ENCODE measurements at places on chromosomes 11 and 22.
A peak's percentile ranks its signal among the peaks of the same experiment; 100 is the strongest.

GRCh38 chr11:66882561-66883015, 25.7 kb downstream of the LRFN4 start:
- no peak for DNase-seq

- DNase-seq: no peak
Observed at GRCh38 chr11:96196181-96196662, 146.8 kb downstream of the MAML2 start.

DNA sequence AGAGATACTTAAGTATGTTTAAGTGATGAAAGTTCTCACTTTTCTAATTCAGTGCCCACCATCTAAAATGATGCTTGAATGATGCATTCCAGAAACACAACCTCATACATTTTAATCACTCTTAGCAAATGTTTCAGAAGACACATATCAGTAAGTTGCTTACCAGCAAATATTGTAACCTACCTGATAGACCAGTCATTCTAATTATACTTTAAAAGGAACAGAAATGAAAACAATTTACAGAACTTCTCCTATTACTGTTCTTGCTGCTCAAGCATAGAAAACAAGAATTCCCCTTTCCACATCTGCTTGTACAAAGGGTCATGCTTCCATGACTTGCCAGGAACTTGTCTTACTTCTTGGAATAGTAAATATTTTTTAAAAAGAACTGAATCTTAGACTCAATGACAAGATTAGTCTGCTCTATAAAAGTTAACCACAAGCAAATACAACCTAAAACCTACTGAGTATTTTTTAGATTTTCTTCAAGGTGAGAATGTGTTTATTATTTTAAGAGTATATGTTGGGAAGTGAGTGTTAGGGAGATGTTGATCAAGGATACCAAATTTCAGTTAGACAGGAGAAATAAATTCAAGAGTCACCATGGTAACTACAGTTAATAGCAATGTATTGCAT, 82.0 kb upstream of the SC5D start:
- no peak for DNase-seq

DNA sequence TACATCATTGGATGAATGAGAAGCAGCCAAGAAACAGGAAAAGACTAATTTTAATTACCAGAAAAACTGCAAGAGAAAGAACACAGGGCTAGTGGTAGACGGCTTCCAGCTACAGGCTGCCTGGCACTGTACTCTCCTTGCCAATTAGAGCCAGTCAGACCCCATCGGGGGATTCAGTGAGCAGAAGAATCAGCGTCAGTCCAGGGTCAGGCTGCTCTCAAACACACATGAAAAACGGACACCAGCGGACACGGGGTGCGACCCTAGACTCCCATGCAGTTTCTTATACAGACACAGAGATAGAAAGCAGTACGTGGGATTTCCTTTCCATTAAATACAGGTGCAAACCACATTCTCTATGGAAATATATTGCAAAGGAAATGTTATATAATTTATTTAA, 1.1 kb upstream of the CNTN5 start:
- DNase-seq: no peak

DNA sequence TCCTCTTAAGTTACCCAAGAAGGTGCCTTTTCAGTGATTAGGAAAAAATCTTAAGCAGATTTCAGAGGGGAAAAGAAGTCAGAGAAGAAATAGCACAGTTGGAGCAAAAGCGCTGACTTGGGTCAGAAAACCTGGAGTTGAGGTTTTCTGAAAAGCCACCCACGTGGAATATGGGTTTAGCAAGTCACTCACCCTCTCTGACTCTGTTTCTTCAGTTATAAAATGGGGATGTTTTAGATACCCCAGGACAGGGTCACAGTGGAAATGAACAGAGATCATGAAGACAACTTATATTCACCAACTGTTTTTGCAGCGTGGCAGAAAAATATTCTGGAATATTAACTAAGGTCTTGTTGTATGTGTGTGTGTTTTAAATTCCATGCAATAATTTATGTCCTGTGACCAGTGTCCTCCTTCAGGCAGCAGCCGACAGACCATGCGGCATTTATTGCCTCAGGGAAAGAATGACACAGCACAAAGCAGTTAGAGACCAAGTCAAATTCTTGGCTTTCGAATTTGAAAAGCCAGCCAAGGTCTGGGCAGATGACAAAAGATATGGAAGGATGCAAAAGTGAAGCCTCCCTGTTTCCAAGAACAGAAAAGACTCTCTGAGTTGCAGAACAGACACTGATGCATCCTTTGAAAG, 119.9 kb downstream of the MIAT start:
- no peak for DNase-seq

DNA sequence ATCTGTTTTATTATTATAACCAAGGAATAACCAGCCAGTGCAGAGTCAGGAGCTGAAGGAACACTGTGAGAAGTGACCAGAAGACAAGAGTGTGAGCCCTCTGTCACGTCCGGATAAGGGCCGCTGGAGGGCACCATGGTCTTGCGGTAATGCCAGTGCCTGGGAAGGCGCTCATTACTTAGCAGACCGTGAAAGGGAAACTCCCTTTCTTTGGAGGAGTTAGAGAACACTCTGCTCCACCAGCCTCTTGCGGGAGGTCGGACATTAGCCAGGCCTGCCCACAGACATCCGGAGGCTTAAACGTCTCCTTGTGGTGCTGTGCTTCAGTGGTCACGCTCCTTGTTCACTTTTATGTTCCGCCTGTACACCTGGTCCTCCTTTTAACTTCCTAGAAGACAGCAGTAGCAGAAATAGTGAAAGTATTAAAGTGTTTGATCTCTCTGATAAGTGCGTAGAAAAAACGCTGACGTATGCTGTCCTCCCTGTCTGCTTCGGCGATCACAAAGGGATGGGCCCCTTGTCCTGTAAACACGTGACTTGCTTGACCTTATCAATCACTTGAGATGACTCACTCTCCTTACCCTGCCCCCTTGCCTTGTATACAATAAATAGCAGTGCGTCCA, 120.6 kb upstream of the LMO1 start:
- DNase-seq: no peak

DNA sequence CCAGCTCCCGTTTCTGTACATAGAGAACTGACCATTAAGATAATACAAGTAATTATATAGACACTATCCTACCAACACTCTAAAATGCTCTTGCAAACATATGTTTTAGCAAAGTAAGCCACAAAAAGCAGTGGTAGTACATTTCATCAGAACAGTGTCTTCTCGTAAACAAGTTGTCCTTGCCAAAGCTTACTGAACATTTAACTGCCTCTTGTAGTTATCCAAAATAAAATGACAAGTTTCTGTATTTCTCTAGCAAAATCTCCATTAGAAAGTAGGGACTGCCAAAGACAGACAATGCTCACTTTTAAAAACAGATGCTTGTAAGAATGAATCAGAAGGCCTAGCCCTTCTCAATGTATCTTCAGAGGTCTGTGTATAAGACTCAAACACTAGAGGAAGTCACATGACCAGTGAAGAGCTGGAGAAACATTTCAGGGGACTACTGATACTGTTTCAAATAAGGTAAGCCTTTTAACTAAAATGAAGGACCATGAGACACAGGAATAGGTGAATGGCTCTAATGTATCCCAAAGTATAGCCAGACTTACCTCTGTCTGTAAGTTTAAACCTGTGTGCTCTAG, 7.8 kb upstream of the ZC3H12C start:
- no peak for DNase-seq

- DNase-seq: no peak
Observed at GRCh38 chr11:74778581-74778980, 29.9 kb downstream of the RNF169 start.

DNA sequence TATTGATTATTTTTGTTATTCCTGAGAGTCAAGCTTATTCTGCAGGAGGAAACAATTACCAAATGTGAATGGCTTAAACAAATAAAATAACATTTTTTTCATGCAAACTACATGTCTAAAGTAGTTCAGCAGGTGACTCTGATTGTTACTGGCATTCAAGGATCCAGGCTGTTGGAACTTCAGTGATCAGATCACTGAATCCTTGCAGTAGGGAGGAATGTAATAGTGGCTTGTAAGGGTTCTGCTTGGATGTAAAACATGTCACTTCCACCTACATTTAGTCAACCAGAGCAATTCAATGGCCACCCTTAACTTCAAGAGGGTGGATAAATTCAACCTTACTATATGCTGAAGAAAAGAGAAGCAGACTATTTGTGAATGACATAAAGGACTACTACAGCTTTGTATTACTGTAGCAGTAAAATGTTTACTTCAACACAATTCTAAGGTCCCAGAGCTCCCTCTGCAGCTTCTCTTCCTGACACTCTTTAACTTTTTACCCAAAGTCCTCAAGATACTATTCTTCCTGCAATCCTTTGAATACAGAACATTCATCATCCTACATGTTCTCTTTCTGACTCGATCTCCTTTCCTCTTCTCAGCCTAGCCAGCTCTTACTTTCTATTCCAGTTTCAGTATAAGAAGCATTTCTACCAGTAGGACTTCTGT, 284.0 kb downstream of the LRRC4C start:
- no peak for DNase-seq

- DNase-seq: no peak
Observed at GRCh38 chr22:27089264-27089663, 431.9 kb downstream of the MIAT start.

GRCh38 chr11:2205981-2206690, 34.5 kb upstream of the TH start:
- no peak for DNase-seq

- no peak for DNase-seq
Observed at GRCh38 chr11:76152741-76153570, 53.3 kb downstream of the WNT11 start.

GRCh38 chr11:3088806-3089205, 31.6 kb upstream of the CARS1 start:
- DNase-seq: no peak

DNA sequence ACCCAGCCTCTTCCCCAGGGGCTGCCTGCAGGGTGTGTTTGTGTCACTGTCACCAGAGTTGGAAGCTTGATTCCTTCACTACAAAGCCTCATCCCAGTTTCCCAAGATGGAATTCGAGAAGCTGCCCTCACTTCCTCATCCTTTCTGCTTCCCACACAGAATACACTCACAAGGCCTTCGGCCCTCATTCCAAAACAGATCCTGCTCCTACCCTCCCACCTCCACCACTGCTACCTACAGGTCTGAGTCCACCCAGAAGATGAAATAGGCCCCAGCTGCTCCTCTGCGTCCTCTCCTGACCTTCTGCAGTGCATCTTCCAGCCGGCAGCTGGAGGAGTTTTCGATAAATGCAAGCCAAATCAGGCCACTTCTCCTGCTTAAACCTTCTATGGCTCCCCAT, 6.8 kb upstream of the WNT7B start:
- no peak for DNase-seq

DNA sequence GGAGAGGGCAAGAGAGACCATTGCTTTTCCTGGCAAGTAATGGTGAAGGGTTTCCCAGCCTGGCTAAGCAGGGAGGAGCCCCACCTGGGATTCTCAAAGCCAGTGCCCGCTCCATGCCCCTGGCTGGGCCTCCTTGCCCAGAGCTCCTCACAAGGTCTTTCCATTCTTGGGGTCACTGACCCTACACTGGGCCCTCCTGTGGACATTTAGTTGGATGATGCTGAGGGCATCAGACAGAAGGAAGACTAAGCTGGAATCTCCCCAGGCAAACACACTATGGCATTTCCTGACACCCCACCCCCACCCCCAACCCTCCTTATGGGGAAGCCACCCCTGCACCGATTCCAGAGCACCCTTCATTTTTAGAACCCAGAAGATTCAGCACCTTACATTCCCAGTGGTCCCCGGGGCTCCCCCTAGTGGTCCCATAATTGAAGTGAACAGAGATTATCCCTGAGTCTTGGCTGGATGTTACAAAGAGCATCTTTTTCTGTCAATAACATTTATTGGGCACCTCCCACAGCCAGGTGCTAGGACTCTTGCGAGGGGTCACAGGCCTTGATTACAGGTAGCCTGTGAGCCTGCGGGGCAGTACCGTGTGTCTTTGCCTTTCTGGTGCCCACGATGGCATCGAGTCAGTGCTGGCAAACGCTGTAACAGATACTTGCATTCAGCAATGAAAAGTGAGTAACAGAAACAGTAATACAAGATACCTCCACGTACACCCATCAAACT, 548.5 kb downstream of the BUD13 start:
- DNase-seq: no peak

DNA sequence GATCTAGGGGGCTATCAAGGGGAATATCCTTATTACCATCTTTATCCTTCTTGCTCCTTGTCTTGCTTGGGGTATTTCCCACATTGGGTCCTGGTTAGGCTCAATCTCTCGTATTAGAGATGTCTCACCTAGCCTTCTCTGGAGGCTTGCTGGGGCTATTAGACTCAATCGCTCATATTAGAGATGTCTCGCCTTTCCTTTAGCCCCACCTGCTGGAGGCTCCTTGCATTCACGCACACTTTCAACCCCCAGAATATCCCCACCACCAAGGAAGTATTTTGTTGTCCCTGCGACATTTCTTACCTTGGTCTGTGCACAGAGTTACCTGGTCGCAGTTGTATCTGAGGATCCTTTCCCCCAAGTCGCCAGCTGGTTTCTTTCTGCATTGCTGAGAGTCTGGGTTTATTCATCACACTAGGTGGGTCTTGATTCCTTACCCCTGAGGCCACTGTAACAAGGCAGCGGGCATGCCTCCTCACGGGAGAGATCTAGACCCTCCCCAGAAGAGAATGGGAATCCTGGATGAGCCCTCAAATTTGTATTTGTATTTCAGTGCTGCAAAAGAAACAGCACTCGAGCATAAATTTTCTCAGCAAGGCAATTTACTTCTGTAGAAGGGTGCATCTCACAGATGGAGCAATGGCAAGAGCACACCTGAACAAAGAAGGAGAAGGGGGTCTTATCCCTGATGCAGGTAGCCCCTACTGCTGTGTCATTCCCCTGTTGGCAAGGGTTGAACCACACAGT, 15.9 kb upstream of the HYLS1 start:
- no peak for DNase-seq

GRCh38 chr22:17057959-17058814, 26.6 kb upstream of the IL17RA start:
- DNase-seq: peak; percentile 18

All from activated naive CD4-positive, alpha-beta T cell (primary cell).